A549 (cell line): ENCODE measurements at places on chromosomes 5 and 9.
A peak's percentile ranks its signal among the peaks of the same experiment; 100 is the strongest.

DNA sequence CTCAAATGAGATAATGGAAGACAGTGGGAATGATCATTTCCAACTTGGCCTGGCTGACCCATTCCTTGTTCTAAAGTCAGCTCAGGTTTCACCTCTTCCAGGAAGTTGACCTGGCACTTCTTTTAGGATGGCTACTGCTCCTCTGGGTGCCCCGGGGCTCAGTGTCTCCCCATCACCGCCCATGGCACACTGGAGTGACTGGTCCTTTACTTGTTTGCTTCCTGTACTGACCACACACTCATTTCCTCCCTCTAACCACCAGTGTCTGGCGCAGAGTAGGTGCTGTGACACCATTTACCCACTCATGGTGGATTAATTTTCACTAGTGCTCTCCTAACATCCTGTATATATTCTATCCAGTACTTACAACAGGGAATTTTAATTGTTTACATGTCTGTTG is 183.5 kb downstream of the CDK5RAP2 start:
- DNase-seq, result no peak

DNA sequence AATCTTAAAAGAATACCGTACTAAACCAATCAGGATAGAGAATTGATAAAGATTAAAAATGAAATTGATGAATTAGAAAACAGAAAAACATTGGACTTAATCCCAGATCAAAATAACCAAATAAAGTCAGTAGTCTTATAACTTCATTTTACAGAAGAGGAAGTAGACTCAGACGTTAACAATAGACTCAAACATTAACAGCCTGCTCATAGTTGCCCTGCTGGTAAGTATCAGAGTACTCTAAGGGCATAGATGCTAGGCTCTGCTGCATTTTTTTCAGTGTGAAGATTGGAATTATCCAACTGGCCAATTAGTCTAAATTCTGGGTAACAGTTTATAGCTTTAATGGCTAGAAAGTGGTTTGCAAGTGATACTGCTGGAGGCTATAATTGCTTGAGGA is 42.9 kb downstream of the ADGRV1 start:
- no peak for DNase-seq

GRCh38 chr9:18294229-18294628 is 179.7 kb upstream of the ADAMTSL1 start:
- DNase-seq, result no peak

GRCh38 chr5:120463991-120464626 is at the start of gene PRR16:
Gene PRR16, plus strand, starts transcription at chr5:120464300.
- DNase-seq, result peak; percentile 40

- no peak for DNase-seq
Observed at GRCh38 chr9:87864915-87865314, 17.8 kb upstream of the SPATA31E1 start.

DNA sequence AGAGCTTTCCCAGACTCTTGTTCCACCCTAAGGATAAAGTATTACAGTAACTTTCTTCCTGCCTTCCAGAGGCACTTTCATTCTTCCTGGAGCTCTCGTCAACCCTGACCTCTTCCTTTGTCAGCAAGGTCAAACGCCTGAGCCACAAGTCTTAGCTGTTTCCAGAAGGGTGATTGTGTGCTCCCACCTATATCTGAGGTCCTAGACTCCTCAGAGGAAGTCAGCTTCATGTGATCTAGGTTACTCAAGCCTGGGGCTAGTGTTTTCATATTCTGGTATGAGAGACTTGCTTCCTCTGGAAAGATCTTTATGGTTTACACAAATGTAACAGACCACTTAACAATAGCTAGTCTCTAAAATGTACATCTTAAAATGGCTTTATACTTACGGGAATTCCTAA is 5.4 kb upstream of the FAM120A start:
- DNase-seq, result no peak

GRCh38 chr9:126986506-126986951 is 71.9 kb downstream of the RALGPS1 start:
- DNase-seq, result peak; percentile 9

DNA sequence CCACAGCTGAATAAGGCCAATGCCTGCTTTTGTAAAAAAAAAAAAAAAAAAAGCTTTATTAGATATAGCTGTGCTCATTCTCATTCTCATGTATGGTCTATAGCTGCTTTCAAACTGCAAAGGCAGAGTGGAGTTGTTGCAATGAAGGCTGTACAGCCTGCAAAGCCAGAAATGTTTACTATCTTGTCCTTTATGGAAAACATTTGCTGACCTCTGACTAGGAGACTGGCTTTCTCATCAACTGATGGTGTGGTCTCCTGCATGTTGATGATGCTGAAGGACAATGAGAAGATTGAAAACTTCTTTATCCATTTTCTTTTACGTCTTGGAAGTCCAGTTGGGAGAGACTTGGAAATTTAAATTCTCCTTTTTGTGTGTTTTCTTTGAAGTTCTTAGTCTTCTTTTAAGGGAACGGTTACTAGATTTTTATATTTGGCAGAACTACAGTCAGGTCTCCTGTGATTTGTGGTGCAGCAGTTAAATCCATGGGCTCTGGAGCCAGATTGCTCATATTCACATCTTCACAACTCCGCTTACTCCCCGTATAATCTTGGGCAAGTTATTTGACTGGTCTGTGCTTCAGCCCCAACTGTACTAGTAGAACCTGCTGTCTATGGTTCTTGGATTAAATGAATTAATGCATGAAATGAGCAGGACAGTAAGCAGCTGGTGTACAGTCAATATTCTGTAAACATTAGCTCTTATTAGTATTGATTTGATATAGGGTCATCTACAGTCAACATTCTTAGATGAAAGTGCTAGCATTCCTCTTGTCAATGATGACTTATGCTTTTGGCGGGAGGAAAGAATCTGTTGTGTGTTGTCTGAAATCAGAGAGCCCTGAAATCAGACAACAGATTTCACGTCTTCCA is 39.7 kb upstream of the BASP1 start:
- DNase-seq, result no peak

- no peak for DNase-seq
Observed at GRCh38 chr9:764986-765385, 76.5 kb upstream of the DMRT1 start.

- DNase-seq, result no peak
Observed at GRCh38 chr9:123643518-123643917, 286.4 kb downstream of the DENND1A start.

DNA sequence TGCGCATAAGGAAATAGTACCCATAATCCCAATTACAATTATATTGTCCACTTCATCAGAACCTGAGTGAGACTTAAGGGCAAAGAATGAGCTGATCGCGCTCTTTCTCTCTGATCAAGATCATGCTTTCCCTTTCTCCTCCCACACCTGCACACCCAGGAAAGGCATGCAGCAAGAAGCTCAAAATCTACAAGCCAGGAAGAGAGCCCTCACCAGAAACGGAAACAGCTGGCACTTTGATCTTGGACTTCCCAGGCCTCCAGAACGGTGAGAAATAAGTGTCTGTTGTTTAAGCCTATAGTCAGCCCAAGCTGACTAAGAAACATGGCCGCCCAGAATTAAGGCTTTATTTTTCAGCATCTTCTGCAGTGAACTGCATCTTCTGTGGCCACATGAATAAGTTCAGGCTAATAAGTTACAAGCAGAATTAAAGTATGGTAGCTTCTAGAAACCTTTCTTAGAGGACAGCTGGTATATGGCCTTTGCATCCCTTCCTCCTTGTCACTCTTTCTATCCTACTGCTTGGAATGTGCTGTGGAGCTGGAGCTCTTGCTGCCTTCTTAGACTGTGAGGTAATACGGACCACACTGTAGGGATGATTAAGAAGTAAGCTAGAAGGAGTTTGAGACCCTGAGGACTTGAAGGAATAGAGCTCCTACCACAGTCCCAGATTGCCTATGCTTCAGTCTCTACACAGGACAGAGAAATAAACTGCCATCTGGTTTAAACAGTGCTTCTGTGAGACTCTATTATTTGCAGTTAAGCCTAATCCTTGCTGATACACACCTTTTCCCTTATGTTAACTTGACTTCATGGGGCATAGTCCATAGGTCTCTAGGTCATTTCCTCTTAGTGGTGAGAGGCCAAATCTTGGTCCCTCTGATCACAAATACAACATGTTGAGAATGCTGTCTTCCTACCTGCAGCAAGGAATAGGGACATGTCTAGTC is 17.2 kb downstream of the OR2S2 start:
- no peak for DNase-seq

DNA sequence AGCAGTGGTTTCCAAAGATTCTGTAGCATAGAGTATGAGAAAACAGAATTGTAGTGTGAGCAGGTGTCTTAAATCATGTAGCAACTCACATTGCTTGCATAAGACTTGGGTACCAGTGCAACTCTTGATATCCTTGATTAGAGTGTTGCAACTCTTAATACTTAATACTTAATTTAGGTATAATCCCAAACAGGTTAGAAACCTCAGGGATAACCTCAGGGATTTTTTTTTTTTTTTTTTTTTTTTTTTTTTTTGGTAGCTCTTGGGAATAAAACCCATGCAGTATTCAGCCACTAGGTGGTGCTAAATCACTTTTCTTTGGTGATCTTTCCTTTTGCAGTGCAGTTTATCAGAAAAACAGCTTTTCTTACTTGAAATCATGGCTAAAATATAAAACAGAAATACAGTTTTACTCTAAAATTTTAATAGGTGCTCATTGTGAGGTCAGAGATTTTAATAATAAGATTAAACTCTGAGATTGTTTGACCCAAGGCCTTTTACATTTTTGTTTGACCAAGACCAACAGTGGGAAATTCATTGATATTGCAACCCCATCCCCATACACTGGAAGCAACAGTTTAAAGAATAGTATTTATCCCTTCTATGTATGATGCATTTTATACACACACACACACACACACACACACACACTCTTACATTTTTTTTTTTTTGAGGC is 55.3 kb downstream of the ERAP1 start:
- DNase-seq, result peak; percentile 27

- no peak for DNase-seq
Observed at GRCh38 chr9:119304555-119304954, 64.7 kb downstream of the BRINP1 start.

- DNase-seq, result no peak
Observed at GRCh38 chr5:25573691-25574090, 928.9 kb upstream of the CDH10 start.

DNA sequence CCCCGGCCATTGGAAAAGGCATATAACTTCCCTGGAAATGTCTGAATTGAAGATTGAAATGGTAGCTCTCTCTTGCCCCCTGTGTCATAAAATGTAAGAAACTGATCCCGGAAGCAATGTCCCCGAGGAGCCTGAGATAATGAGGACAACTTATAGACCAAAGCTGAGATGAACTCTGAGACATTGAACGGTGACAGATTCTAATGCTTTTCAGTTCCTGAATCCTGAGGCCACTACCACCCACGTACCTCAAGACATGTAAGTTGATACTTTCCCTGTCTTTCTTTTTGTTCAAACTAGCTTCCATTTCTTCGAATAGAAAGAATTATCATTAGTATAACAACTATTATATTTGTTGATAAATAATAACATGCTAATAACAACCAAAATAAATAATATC is 51.0 kb downstream of the KIF4B start:
- DNase-seq, result no peak

DNA sequence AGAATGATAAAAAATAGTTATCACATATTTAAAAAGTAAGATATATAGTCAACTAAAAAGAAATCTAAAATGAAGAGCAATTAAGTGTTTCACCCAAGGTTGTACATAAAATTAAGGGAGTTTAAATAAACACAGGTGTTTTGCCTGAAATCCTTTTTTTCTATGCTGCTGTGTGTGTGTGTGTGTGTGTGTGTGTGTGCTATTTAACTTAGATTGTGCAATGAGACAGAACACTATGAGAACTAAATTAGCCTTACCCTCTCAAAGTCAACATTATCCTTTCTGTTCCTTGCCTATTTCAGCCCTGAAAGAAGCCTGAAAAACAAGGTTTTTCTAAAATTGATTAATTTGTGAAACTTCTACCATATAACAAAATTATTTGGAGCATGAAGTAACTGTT is 516.2 kb downstream of the ELAVL2 start:
- no peak for DNase-seq

DNA sequence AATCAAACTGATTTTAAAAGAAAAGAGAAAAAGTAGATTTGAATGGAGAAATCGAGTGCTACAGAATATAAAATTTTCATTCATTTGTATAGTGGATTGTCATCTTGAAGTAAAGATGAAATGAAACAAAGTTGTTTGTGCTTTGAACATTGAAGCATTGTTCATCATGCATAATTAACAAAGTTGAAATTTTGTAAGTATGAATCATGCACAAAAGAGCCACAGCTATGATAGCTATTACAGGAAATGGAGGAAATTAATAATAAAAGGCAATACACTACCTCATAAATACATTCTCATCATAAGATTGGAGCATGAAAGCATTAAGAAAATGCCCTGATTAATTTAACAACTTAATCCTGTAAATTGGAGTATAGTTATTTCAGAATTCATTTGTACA is 153.4 kb upstream of the TLX3 start:
- no peak for DNase-seq

DNA sequence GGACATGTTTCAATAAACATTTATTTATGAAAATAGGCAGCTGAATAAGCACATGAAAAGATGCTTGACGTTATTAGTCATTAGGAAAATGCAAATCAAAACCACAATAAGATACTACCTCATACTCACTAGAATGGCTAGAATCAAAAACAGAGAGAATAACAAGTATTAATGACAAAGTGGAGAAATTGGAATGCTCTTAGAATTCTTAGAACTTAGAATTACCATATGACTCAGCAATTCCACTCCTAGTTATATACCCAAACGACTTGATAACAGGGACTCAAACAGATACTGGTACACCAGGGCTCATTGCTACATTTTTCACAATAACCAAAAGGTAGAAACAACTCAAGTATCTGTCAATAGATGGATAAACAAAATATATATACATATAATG is 15.1 kb upstream of the TRIM36 start:
- no peak for DNase-seq

DNA sequence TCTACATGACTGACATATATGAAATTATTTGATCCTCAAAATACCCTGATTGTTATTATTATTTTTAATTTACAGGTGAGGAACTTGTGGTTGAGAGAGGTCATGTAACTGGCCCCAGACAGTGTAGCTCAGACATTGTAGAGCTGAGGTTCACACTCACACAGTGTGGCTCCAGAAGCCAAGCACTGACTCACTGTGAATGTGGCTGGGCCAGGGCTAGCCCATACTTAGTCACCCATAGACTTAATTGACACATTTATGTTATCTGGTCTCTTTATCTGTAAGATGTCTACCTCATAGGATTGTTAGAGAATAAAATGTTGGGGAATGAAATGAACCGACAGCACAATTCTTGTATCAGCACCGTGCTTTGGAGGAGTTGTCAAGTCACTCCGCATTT is 24.9 kb upstream of the CCDC112 start:
- no peak for DNase-seq
